Stimulated activated CD4-positive, alpha-beta T cell treated with anti-CD3 and anti-CD28 coated beads, Interleukin-4, amount 100 ng/mL, for 24 hours (primary cell): ENCODE measurements at places on chromosomes 2 and 18.

GRCh38 chr2:100224988-100225710, 82.8 kb upstream of the AFF3 start:
- no peak for DNase-seq

DNA sequence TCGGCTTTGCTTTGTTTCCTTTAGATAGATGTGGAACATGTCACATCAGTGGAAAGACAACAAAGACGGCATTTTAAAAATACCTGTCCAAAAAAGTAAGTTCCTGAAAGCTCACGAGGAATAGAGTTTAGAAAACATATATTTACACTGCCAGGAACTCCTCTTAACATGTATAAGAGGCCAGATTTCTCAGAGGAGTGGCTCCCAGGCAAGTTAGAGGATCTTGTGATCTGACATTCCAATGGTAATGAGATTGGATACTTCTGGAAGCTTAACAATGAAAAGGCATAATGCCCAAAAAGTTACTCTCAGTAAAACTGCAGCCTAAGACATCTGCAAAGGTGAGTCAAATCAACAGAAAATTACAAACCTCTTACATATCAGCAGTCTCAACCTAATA, 77.1 kb downstream of the CYRIA start:
- no peak for DNase-seq

- no peak for DNase-seq
These were observed 45.9 kb downstream of the NCK2 start for GRCh38 chr2:105790461-105791149.

GRCh38 chr2:40037303-40037702, 258.2 kb upstream of the THUMPD2 start:
- DNase-seq, result no peak

DNA sequence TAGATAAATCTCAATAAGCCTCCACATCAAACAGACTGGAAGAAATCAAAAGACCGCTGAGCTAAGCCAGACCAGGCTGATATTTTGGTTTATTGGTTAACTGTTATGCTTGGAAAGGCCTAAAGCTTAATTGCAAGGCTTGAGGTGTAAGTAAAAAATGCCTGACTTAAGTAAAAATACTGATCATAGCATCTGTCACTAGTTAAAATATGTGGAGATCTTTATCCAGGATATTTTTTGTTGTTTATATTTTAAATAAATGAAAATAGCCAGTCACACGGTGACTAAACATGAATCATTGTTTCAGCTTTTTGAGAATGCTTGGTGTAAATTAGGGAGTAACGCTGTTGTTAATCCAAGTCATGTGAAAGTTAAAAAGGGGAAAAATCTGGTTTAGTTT, 127.9 kb downstream of the THADA start:
- DNase-seq, result no peak

GRCh38 chr18:32308493-32309120, 118.8 kb downstream of the MEP1B start:
- no peak for DNase-seq
